ENCODE measurements at places on chromosomes 3 and 15.

DNA sequence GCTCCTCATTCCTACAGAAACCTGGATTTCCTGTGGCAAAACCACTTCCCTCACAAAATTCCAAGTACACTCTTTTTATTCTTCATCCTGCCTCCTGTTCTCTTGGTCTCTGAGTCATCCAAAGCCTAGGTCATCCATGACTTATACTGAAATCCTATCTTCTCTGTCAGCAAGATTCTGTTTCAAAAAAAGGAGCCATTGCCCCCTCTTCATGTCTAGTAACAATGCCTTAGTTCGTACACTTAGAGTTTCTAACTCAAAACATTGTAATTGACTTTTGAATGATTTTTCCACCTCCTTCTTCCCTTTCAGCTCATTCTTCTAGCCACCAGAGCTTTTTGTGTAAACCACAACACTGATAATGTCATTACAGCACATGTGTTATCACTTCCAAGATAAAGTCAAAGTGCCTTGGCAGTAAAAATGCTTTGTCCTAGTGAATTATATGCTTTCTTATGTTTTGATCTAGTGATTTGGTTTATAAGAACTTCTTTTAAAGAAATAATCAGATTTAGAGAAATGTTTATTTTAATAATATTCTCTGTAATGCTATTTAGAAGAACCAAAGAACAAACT is 256.5 kb upstream of the NECTIN3 start:
- no peak for DNase-seq

DNA sequence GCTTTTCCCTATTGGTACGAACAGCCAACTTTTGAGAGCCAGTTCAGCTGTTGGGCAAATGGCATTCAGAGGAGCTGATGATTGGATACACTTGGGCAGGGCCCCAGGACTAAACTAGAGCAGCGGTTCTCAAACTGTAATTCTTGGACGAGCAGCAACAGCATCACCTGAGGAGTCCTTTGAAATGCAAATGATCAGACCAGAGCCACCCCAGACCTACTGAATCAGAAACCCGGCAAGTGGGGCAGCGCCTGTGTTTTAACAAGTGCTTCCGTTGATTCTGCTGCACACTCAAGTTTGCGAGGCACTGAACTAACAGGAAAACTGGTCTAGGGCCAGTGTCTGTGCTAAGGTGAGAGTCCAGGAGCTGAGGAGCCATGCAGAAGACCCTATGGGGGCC is 239.7 kb downstream of the UACA start:
- no peak for DNase-seq

- DNase-seq = no peak
Observed at GRCh38 chr3:193851941-193852674, 259.1 kb downstream of the OPA1 start.

DNA sequence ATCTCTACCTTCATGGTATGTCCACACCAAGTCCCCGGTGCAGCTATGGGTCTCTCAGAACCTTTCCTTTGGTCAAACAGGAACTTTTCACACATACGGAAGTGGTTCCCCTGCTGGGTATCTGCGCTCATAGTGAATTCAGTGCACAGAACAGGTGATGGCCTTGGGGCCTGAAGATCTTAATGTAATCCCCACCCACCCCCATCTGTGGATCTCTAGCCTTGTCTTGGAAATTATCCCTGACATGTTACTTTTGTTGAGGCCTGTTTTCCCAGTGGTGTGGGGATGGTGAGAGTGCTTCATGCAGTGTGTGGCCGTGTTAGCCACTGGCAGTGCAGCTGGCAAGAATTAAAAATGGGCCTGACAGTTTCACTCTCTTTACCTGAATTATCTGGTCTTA is 71.9 kb upstream of the MYZAP start:
- no peak for DNase-seq

DNA sequence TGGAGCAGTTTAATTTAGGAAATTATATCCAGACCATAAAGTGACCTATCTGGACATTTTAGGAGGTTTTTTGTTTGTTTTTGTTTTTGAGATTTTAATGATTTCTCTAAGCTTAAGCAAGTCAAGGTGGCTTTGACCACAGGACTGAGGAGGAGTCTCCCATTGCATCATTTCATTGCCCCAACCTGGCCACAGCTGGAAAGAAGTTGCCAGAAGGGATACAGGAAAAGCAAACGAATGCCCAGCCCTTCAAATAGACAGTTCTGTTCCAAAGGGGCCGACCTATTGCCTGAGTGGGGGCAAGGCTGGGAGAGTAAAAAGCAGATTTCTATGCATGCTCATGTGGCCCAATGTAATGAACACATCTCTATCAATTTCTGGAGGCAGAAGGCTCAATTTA is 12.0 kb upstream of the ONECUT1 start:
- DNase-seq = no peak

GRCh38 chr3:17580901-17581300 is 161.5 kb downstream of the TBC1D5 start:
- DNase-seq = no peak

- no peak for DNase-seq
Observed at GRCh38 chr15:38636597-38636996, 72.0 kb upstream of the RASGRP1 start.

- no peak for DNase-seq
Observed at GRCh38 chr3:11401434-11401833, 129.2 kb downstream of the ATG7 start.

DNA sequence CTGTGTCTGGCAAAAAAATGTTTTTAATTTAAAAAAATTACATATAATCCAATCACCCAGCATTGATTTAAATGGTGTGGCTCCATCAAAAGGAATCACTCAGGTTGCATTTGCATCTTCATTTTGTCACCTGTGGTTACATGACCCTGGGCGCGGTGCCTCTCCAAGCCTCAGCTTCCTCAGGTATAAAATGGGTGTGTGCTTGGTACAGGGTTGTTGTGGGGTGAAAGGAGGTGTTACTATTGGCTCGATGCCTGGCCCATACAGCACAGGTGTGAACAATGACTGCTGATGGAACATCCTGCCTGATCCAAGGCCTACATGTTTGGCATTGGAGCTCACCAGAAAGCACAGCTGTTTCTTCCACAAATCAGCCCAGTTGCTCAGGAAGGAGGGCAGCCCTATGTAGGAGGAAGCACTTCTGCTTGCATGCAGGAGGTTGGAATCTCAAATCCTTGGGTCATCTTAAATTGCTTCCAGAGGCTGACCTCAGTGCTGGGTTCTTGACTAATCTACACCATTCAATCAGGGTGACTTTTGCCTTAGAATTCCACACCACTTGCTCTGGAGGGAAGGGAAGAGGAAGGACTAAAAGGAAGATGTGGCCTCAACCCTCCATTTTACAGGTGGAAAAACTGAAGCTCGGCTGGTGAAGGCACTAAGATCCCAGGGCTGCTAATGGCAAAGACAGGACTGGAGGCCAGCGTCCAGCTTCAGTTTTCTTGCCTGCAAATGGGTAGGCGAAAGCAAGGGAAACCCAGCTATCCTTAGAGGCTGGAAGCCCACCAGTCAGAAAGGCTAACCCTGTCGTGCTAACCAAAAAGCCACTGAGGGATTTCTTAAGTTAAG is 31.7 kb downstream of the BHLHE40 start:
- DNase-seq = no peak

GRCh38 chr15:31236184-31237042 is 90.2 kb upstream of the KLF13 start:
- DNase-seq = no peak

DNA sequence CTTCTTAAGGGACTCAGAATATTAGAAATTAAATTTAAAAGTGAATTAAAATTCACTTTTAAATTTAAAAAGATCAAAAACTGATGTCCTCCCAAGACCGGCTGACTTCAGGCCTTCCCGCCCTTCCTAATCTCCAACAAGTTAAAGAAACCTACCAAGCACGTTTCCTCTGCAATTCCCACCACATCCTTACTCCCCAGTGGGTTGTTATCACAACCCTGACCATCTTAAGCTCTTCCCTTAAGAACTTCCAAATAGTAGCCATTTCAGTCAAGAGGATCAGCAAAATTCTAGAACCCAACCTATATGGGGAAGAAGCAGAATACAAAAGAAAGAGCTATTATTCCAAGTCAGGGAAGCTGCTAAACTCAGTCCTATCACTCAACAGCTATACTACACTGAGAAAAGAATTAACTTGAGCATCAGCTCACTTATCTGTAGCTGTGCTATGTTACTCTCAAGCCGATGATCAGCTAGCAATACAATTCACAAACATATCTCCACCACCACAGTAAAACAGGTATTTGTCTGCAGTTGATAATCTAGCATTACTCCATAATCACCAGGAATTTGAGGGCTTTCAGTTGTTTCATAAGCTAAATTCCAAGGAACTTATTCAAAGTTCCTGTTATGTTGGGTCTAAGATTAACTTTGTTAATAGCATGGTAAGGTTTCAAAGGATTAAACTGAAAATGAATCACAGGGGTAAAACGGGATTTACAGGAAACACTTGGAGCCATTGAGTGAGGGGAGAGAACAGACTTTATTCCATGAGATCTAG is 14.3 kb downstream of the ABCC5 start:
- DNase-seq = no peak

- DNase-seq = no peak
Observed at GRCh38 chr3:165742351-165742750, 94.9 kb downstream of the BCHE start.

DNA sequence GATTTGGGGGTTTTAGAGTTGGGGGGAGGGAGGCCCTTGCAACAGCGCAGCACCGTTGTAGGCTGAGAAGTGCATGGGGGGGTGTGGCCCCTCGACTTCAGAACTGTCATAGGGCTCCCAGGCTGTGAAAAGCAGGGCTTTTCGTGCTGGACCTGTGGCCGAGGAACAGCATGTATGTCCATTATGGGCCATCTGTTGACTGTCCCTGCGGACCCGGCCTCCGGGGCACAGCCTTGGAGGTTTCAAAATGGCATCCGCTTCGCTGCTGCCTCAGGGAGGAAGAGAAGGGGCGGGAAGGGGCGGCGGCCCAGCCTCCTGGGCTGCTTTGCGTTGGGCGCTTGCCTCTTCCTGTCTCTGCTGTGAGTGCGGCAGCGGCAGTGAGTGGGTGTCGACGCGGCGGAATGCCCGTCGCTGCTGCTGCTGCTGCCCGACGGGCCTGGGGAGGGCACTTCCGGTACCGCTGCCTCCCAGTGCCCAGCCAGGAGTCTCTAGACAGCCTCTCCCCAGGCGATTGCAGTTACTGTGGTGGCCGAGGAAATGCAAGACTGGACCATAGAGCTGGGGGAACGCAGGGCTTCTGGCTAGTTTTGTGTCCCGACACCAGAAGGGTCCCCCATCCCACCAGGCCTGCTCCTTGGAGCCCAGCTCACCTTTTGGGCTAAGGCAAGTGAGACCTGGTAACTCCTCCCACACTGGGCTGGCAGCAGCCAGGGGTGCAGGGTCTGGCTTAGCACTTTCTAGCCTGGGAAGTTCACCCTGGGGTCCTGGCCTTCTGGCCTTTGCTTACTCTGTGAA is 1.9 kb downstream of the GNAI2 start:
- no peak for DNase-seq

DNA sequence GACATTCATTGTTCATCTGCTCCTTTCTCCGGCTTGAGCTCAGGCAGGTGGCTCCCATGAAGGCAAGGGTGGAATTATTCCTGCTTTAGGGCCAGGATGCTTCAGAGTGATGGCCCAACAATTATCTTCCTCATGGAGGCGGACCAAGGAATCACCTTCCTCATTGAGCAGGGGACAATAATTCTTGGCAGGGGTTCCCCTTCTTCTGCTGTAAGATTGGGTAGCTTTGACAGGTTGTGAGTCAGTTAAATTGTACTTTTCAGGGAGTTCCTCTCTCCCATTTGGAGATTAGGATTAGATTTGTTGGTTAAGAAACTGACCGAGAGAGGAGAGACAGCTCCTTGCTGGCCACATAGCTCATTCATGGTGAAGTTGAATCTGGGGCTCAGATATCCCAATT is 31.4 kb upstream of the CD47 start:
- DNase-seq = no peak

DNA sequence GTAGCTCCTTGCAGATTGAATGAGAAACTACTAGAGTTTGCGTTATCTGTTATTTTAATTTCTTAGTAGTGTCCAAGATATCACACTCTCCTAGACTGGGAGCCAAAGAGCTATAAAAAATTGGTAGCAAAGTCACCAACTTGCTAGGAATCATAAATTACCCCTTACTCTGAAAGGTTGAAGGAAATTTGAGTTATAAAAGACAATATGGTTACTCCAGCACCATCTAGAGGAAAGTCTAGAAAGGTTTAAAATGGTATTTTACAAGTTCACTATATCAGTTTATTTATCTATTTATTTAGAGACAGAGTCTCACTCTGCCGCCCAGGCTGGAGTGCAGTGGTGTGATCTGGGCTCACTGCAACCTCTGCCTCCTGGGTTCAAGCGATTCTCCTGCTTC is 121.6 kb downstream of the RBPMS2 start:
- DNase-seq = no peak

GRCh38 chr15:25844981-25845680 is 18.0 kb downstream of the ATP10A start:
- DNase-seq = no peak

DNA sequence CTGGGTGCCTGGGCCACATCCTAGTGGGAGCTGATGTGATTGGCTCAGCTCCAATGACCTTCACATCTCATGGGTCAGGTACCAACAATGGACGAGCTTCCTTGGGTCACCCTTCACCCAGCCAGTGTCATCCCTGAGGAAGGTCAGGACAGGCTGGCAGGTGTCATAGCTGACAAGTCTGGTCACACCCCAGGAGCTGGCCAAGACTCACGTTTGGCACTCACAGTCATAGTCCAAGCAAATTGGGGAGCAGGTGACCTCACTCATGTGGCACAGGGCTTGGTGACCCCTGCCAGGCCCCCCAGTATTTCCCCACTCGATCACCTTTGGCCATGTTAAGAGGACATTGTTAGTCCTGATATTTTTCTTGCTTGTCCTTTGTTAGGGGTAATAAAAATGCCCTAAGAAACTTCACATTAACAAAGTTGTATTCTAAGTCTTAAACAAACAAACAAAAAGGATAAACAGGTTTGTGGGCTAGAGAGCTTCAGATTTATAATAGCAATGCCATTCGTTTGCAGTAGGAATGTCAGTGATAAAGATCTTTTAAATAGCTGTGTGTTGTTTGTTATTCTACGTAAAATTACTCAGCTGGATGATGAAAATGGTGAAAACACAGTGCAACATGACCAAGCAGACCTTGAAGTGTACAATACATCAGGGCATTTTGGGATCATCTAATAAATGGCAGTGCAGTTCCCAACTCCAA is 79.5 kb upstream of the POMGNT2 start:
- no peak for DNase-seq

DNA sequence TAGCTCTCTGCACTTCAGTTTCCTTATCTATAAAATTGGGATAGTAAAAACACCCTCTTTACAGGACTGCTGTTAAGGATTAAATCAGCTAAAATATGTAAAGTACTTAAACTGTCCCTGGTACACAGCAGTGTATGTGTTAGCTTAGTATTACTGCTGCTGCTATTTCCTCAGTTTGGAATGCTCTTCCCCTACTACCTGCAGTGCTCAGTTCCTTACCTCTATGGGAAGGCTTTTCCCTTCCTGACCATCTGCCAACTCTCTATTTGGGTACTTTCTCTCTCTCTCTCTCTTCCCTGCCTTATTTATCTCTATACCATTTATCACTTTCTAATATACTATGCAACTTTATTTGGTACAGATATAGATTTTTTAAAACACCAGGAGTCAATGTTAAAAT is 26.5 kb downstream of the KPNA4 start:
- DNase-seq = no peak

DNA sequence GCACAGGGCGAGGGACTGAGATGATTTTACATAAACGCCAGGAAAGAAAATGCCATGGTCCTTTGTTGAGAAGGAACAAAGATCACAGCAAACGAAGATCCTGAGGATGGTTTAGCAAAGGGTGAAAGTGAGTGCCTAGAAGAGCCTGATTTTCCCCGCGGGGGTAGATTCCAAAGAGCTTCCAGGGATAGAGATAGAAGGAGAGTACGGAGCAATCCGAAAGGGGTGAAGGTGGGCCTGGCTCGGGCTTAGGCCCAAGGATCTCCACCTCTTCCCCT is 977 bp downstream of the CDC25A start:
- no peak for DNase-seq

GRCh38 chr15:32877252-32878019 is 159.6 kb downstream of the GREM1 start:
- DNase-seq = no peak
